Adipocyte (in vitro differentiated cells): ENCODE measurements at places on chromosomes 13 and 19.

GRCh38 chr13:72662548-72662947, 64.9 kb downstream of the MZT1 start:
- no peak for DNase-seq

DNA sequence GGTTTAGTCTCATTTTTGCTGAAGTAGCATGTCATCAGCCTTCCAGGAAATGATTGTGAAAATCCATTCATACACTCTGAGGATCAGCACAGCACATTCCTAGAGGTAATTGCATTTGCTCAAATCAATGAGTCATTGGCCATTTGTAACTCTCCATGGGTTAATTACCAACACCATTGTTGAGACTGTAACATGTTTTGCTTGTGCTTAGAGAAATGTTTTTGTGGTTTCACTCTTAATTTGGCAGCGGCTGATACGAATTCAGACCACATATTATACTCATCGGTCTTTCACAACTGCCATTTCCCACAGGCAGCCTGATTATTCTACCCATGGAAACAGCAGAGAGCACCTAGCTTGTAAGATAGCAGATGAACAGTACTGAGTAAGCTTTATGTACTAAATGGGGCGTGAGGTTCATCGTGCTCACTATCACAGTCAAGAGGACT, 110.3 kb downstream of the NHLRC3 start:
- peak; percentile 42 for DNase-seq

DNA sequence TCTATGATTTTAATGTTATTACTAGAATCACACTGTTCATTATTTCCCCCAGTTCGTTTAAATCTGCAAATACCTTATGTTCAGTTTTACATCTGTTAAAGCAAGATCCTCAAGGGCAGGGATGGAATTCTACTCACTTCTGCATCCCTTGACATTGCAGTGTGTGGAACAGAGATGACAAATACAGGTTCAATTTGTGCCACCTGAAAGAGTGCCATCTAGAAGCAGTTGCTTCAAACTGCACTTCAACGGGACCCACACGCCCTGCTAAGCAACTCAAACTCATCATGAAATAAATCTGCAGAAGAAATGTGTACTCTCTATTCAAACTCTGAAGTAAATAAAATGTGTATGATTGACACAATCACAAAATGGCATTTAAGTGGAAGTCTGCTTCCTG, 44.5 kb downstream of the RUBCNL start:
- no peak for DNase-seq

DNA sequence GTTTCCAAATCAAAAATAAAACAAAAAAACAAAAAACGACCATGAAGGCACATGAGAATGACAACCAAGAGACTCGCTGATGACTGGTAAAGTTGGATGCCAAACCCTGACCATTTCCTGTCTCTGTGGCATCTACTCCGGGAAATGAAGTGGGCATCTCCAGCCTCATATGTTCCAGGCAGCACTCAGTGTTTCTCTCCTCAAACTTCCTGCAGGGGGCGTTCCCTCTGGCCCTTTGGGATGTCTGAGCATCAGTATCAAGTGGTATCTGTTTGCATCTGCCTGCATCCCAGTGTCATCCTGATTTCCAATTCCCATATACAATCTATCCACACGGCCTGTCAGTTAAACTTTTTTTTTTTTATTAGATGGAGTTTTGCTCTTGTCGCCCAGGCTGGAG, 9.8 kb upstream of the SIGLEC12 start:
- no peak for DNase-seq

DNA sequence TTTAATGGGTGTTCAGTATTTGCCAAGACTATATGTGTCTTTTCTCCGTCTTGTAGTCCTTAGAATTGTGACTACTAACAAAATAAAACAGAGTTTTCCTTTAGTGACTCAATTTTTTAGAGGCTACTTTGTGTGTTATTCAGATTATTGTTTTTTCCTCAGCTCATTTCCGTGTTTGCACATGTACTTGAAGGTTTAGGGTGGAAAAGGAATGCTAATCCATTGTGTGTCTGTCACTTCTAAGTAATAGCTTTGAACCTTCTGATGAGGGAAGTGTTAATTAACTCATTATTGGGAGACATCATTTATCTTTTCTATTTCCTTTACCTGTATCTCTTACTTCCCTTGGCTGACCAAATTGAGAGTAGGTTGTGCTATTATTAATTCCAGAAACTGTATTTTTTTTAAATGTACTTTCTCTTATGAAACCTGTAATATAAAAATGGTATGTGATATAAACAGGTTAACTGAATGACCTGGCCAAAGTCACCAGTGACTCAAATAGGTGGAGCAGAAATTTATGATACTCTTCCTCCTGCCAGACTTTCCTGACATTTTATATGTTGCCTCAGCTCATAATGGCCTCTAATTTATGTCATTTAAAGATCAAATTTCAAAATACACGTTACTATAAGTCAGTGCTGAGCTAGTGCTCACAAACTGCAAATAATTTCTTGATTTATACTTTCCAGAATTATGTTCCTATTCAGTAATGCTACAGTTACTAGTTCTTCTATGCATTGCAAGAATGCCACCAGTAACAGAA, 88.8 kb downstream of the LMO7 start:
- no peak for DNase-seq

GRCh38 chr13:94020833-94021232, 458.6 kb downstream of the DCT start:
- peak; percentile 32 for DNase-seq

DNA sequence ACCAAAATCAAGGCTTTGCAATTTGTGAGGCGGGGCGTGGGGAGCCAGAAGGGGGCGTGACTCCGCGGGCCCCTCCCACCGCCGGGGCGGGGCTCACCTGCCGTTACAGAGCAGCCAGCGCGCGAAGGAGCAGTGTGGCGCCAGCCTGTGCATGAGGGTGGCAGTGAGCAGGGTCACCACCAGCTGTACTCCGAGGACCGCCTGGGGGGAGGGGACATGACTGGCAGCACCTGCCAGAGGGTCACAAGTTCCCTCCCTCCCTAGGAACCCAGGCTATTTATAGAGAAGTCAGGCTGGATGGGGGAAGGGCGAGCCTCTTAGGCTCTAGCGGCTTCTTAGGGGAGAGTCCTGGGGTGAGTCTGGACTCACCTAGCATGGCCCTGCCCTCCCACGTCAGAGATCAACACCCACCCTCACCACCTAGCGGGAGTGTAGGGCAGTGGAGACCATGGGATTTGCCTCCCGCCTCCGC, 3.6 kb downstream of the TMEM161A start:
- no peak for DNase-seq

- DNase-seq: no peak
Measured at GRCh38 chr13:30128591-30128990, 178.8 kb downstream of the KATNAL1 start.

DNA sequence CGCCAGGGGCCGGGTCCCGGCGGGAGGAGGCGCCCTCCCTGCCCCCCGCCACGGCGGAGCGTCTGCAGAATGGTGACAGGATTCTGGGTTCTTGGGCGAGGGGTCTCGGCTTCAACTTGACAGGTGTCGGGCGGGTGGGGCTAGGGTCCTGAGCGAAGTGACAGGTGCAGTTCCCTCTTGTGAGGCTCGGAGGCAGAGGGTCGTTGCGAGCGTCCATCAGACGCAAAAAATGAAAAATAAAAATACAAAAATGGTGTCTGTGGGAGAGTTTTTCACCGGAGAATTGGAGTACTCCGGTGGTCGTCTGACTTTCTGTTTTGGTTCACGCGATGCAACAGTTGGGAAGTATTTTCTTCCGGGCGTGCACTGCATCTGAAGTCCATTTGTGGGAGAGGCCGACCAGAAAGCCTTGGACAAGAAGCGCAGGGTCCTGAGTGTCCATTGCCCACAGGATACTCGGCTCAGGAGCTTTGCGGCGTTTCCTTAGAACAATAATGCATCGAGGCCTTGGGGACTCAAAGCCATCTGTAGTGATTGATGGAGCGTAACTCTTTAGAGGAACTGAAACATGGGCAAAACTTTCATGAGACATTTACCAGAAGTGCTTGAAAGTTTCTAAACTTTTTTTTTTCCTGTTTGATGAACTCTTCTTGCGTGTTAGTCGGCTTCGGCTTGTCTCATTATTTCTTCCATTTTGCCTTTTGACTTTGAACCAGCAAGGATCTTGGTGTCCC, 759 bp downstream of the RB1 start:
- DNase-seq: peak; percentile 78

GRCh38 chr13:22399801-22400420, 729.0 kb downstream of the FGF9 start:
- no peak for DNase-seq

DNA sequence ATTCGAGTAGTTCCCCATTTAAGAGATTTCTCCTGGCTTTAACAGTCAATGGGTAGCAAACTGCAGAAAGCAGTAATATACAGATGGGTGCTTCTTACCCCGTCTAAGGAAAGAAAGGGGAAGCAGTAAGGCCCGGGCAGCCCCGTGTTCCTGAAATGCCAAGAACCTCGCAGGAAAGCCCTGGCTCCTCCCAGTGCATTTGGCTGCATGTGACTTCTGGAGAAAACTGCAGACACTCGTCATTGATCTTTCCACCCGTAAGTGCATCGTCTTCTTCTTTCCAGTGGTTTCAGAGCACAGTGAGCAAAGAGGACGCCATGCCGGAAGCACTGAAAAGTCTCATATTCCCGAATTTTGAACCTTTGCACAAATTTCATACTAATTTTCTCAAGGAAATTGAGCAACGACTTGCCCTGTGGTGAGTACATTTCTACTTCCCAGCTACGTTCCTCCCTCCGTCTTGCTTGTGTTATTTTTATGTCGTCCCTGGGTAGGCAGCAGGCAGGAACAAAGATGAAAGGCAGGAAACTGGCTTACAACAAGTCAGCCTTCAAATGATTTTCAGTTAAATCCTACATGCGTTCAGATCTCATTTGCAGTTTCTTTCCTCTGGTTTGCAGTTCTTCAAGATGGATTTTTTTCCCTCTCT, 165.2 kb downstream of the STK24 start:
- DNase-seq: no peak

- DNase-seq: no peak
Measured at GRCh38 chr13:27437126-27437525, 12.7 kb downstream of the GTF3A start.

DNA sequence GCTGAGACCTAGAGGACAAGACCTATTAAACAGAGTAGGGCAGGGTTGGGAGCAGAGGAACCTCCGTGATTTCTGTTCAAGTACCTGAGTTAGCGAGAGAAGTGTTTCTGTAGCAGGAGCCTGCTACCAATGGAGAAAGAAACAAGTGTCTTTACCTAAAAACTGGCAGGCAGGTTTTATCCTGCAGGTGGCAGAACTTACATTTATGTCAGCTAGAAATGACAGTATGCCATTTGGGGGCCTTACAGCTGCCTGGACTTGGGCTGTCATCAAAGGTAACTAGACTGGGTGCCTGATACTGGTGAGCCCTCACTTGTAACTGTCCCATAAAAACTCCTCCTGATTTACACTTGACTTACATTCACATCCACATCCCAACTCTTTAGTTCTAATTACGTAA, 185.3 kb upstream of the MIR17HG start:
- no peak for DNase-seq

DNA sequence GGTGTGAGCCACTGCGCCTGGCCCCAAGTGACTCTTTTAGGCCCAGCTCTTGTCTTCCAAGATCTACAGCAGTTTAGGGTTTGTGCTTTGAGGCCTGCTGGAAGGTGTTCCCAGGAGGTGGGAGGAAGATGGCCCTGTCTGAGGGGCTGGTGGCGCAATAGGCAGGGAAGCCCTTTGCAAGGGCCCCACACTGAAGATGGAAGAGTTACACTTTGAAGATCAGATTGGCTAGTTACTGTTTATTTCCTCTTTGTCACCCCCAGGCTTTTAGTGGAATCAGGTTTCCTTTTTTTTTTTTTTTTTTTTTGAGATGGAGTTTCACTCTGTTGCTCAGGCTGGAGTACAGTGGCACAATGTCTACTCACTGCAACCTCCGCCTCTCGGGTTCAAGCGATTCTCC, 1.9 kb upstream of the RABAC1 start:
- DNase-seq: peak; percentile 7

DNA sequence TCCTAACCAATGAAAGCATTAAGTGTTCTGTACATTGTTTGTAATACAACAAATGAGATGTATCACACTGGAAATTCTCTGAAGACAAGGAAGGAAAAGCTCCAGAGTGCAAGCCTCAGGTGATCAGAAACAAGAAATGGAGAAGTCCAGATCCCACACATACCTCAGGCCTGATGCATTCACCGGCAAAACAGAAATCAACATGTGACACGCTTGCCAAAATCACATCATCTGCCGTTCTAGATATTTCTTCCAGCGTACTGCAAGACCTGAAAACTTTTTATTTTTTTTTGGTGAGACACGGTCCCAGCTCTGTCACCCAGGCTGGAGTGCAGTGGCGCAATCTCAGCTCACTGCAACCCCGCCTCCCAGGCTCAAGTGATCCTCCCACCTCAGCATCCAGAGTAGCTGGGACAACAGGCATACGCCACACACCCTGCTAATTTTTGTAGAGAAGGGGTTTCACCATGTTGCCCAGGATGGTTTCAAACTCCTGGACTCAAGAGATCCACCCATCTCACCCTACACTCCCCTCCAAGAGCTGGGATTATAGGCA, 48.6 kb downstream of the FOXO1 start:
- DNase-seq: no peak

- no peak for DNase-seq
Measured at GRCh38 chr13:113080361-113080831, 25.2 kb upstream of the F7 start.

DNA sequence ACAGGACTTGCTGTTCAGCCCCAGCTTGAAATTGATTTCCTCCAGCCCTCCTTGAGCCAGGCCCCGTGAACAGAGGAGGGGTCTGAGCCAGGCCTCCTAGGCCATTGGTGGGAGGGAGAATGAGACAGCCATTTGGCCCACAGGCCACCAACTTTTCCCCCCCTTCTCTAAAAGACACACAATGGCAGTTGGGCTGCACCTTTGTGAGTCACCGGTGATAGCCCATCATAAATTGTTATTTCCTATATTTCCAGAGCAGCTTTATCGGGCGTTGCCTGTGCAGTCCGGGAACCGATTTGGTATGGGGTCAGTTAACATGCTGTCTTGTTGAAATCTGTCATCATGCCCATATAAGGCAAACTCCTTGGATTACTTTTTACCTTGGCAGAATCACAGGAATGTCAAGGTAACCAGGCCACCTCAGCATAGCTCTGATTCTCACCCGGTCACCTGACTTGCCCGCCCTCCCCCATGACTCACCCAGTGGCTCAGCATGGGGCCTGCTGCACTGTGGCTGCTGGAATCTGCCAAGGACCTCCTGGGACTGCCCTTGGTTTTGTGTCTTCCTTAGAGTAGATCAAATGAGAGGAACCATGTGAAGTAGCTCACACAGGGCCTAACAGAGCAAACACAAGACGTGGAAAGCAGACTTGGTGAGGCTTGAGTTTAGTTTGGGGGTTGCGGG, 36.1 kb downstream of the ACTN4 start:
- DNase-seq: peak; percentile 79

GRCh38 chr19:1970003-1970805, 29.2 kb downstream of the CSNK1G2 start:
- DNase-seq: no peak

- DNase-seq: no peak
Measured at GRCh38 chr13:102233566-102234208, 168.2 kb downstream of the FGF14 start.

DNA sequence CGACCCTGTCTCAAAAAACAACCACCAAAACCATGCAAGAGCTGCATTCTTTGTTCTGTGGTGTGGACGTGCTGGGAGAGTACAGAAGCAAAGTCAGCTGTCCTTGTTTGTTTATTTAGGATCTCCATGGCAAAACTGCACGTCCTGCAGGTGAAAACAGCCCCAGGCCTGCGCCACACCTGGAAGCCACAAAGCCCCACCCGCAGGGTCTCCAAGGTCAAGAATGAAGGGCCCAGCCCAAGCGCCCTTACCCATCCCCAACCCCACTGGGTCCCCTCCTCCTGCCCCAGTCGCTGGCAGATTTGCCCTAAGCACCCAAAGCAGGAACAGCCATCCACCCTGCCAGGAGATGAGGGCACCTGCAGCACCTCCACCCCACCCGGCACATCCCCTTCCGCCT, 10.5 kb downstream of the MBD3 start:
- DNase-seq: no peak
